ENCODE measurements at places on chromosomes 7 and 10. TPM values are rescaled to one million over a fixed set of nuclear protein-coding genes. Genes with fewer than 3 reads are reported as not detected.

OR13A1 gene
- not detected for total RNA-seq

GRID2IP gene
- total RNA-seq: 0.05 TPM

GRCh38 chr7:74042746-74043522 is 15.0 kb downstream of the ELN start:
- no peak overlapping the region for H3K27ac ChIP-seq
- no peaks in the 10 kb centered on the region for H3K36me3 ChIP-seq
- no peak overlapping the region for H3K4me3 ChIP-seq
- no peaks in the 10 kb centered on the region for H3K27me3 ChIP-seq
- no peaks in the 10 kb centered on the region for H3K4me1 ChIP-seq
- no peak for DNase-seq

GRCh38 chr7:49791088-49791741 is 17.8 kb downstream of the VWC2 start:
- peaks cover 9% of the 10 kb centered on the region for H3K27me3 ChIP-seq
- H3K4me3 ChIP-seq: no peak overlapping the region
- H3K4me1 ChIP-seq: no peaks in the 10 kb centered on the region
- no peaks in the 10 kb centered on the region for H3K36me3 ChIP-seq
- peak; percentile 32 for DNase-seq
- H3K27ac ChIP-seq: no peak overlapping the region

- no peaks in the 10 kb centered on the region for H3K36me3 ChIP-seq
- no peak overlapping the region for H3K27ac ChIP-seq
- H3K4me1 ChIP-seq: peaks cover 2% of the 10 kb centered on the region
- H3K27me3 ChIP-seq: no peaks in the 10 kb centered on the region
Measured at GRCh38 chr10:32204606-32205005, 142.4 kb downstream of the EPC1 start.

GRCh38 chr10:128851726-128852125 is 615.3 kb upstream of the MGMT start:
- peaks cover 3% of the 10 kb centered on the region for H3K27me3 ChIP-seq
- no peaks in the 10 kb centered on the region for H3K36me3 ChIP-seq
- DNase-seq: no peak
- no peak overlapping the region for H3K27ac ChIP-seq

- no peaks in the 10 kb centered on the region for H3K27me3 ChIP-seq
- no peak overlapping the region for H3K4me3 ChIP-seq
- H3K4me1 ChIP-seq: peaks cover 11% of the 10 kb centered on the region
Measured at GRCh38 chr10:111112333-111112732, 35.5 kb downstream of the ADRA2A start.

DNA sequence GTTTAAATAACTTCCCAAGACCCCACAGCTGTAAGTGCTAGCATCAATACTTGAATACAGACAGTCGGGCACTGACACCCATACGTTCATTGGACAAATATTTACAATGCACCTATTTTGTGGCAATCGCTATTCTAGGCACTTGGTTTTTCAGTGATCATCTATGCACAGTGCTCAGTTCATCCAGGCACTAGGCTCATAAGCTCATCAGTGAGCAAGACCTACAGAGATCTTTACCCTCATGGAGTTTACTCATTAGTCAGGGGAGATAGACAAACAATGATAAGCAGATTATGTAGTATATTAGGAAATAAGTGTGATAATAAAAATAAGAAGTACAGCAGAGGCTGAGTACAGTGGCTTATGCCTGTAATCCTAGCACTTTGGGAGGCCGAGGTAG is 7.6 kb upstream of the DHTKD1 start:
- H3K4me3 ChIP-seq: no peak overlapping the region
- no peak for DNase-seq
- H3K36me3 ChIP-seq: no peaks in the 10 kb centered on the region
- H3K27me3 ChIP-seq: no peaks in the 10 kb centered on the region
- no peaks in the 10 kb centered on the region for H3K4me1 ChIP-seq

DNA sequence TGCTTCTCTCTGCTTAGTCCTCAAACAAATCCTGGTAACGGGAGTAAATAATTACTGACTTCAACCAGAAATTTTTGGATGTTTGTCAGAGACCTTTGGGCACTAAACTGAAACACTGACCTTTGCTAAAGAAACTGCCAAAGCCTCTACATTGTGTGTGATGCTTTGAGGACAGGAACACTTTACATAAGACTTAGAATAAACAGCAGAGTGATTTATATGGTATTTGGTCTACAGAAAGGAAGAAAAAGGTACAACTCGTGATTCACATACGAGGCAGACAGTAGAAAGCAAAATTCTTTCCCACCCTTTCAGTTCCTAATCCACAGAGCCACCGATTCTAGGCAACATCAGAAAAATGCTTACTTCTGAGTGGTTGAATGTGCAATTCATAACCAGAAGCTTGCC is 59.8 kb downstream of the SLC16A12 start:
- no peaks in the 10 kb centered on the region for H3K36me3 ChIP-seq
- no peak overlapping the region for H3K27ac ChIP-seq
- no peak for DNase-seq
- H3K4me3 ChIP-seq: no peak overlapping the region
- H3K27me3 ChIP-seq: peaks cover 6% of the 10 kb centered on the region
